ENCODE measurements at places on chromosomes 2 and 18.

- no peak for DNase-seq
Measured at GRCh38 chr2:203586206-203586605, 51.1 kb upstream of the RAPH1 start.

DNA sequence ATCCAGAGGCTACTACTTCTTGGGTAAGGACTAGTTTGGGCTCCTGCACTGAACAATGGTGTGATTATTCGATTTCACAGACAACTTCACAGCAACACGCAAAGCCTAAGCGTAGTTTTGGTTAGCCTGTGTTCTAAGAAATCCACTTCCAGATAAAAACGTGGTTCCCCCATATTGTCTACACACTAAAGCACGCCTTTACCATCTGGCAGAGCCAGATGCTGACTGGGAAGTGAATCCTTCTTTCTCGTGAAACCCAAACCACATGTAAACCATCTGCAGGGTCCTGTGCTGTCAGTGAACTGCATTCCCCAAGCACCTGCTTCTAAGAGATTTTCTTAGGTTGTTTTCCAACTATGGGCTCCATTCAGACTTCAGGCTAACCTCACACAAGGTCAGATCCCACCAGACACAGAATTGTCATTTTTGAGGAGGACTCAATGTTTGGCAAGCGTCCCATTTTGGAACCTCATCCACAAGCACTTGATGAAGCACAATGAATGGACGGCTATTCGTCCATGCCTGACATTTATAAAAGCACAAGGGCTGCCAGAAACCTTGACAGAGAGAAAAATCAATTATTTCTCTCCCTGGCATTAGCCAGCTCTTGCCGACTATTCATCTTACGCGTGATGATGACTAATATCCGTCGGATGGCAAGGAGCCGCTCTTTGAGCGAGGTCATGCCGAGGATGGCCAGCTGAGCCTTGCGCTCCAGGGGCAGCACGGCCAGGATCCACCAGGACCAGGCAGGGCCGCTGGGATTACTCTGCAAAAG, 38.4 kb downstream of the LONRF2 start:
- DNase-seq, result no peak

DNA sequence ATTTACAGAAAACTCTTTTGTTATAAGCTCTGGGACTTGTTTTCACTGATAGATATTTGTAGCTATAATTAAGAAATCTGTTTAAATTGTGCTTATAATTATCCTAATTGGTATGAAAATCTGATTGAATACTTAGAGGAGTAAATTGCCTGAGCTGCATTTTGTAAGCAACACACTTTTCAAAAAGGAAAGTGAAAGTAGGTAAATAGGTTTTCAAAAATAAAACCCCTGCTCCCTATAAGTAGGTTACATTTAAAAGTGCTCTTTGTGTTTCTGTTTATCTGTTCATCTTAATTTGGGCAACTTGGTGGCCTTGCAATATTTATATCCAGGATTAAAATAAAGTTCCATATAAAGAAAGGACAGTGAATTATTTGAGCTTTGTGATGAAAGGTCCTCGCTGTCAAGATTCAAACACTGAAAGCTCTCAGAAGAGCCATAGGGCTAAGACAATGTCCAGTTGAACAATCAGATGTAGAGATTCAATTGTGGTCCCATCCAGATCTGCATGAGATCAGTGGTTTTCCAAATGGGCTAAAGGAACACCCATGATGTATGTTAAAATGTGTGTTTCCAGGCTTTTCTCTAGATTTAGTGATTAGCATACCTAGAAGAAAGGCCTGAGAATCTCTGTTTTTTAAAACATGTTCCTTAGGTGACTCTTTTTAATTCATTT, 371.6 kb downstream of the RPRM start:
- DNase-seq, result no peak

- no peak for DNase-seq
Measured at GRCh38 chr2:63444565-63445288, 143.6 kb downstream of the WDPCP start.

DNA sequence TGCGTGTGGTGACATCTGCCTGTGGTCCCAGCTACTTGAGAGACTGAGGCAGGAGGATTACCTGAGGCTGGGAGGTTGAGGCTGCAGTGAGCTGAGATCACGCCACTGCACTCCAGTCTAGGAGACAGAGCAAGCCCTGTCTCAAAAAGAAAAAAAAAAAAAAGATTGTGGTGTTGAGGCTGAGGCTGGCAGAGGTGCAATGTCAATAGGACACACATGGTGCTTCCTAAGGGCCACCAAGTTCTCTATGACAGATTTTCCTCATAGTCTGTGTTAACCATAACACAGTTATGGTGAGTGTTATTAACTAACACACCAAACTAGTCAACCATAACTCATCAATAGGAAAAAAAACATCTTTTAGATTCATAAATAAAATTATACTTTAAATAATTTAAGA, 494.4 kb downstream of the TMX3 start:
- DNase-seq, result no peak

DNA sequence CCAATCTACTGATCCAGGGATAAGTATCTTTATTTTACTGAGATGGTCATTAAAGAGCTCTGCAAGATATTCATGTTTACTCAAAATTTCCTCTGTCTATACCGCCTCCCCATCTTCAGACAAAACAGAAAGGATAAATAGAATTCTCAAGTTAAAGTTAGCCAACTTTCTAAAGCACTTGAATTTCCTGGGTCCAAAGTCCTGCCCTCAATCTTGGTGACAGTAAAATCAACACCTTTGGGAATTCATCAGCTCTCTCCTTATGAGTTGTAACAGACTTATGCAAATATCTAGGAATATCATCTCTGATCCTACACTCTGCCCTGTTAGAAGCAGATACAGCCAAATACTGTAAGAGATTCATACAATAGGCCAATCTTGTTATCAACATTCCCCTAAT, 122.5 kb upstream of the HAAO start:
- no peak for DNase-seq

DNA sequence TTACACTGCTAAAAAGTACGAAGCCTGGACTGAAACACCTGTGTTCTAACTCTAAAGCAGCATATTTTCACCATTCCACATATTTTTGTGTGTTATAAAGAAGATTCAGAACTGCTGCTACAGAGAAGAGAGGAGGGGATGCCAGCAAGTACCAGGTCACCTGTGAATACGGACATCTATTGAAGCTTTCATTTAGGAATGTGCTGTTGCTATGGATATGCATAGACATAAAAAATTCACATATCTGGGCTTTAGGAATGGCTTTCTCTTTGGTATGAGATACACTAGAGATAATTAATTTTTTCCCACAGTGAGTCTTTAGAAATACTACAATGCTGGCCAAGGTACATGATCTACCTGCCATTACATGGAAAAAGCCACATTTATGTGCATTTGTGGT, 238.5 kb downstream of the WDR7 start:
- no peak for DNase-seq

GRCh38 chr2:210611466-210611865, 55.1 kb downstream of the CPS1 start:
- no peak for DNase-seq

DNA sequence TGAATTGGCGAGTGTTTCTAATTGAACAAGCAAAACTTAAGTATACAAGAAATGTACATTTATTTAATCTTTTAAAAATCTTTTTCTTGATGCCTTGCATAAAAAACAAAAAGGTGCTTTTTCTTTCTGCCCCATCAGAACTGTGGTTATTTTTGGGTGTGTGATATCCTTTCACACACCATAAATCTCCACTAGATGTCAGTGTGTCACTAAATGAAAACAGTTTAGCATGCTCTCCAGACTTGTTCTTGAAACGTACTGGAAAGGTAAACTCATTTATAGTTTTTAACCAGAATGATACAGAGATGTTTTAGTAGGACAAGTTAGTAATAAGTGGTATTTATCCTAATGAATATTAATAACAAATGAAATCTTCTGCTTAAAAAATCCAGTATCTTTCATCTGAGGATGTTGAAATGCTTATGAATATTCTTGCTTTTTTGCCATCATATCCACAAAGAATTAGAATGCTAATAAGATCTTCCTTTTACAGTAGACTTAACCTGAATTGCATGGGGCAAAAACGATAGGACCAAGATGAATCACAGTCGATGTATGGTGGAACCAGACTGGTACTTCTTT, 96.8 kb downstream of the UBE2E3 start:
- peak; percentile 42 for DNase-seq

DNA sequence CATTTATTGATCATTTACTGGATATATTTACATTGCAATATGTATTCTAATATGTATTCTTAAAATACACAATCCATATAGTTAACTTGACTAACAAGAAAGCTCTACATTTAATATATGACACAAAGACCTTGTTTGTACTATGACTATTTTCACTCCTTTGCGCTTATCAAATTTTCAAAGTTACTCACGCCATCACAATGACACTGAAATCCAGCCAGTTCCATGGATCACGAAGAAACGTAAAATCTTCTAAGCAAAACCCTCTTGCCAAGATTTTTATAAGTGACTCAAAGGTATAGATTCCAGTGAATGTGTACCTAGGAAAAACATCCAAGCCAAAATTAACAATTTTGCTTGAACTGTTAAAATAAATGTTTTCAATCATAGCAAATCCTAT, 39.6 kb downstream of the SCN3A start:
- no peak for DNase-seq

DNA sequence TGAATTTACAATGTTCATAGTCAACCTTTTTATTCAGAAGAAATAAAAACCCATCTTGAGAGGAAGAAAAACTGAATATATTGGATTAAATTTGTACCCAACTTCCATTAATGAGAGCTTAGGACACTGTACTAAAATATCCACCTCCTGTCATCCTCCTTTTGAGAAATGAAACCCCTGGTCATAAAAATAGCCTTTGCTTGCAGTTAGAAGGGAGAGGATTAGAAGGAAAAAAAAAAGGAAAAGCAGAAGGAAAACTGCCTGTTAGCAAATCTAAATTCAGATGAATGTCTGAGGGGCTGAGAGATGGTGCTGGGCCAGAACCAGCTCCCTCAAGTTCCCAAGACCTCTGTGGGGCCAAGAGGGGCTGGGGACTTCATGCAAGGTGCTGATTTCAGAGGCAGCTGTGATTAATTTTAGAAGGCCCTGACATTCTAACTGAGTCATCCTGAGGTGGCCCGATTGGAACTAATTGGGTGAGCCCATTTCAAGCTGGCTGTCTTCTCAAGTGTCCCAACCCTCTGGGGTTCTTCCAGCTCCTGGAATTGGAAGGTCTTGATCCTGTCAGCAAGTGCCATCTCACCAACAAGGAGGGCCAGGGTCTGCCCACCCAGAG, 38.4 kb upstream of the BIN1 start:
- DNase-seq, result peak; percentile 26

DNA sequence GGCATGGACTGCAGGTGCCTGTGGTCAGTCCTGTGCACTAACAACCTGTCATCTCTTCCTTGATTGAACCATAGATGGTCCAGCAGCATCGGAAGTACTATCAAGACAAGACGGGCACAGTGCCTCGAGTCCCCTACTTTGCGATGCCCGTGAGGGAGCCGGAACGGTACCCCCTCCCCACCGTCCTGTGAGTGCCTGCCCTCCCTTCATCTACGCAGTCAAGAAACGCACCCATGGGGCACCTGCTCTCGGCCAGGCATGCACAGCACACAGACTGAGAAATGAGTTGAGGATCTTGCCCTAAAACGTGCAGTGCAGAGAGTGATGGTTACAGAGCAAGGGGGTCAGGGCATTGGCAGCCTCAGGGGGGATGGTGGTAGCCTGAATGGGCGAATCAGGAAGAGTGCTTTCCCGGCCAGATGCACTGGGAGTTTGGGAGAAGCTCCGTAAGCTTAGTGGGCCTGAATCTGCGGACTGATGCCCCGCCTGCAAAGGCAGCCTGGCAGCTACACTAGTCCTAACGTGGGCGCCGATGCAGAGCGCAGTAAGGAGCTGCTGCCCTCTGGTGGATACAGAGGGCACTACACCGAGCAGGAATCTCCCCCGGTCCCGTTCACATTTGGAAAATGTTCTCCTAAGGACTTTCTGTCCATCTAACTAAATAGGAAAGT, 63.6 kb downstream of the CIB4 start:
- DNase-seq, result peak; percentile 35

DNA sequence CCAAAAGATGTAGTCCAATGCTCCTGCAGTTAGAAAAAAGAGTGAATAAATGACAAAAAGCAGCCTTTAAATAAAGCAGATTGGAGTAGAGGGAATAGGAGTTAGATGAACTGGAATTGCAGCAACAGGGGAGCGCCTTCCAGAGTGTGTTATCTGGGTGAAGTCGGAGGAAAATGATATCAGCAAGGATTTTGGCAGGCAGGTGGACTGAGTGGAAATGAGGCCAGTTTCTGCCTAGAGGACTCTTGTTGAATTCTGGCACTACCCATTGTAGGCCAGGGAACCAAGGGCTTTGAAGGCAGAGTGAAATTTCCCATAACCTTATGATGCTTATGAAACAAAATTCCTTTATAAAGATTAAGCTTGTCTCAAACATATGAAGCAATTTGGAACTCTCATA, 59.8 kb downstream of the AKAIN1 start:
- DNase-seq, result no peak

DNA sequence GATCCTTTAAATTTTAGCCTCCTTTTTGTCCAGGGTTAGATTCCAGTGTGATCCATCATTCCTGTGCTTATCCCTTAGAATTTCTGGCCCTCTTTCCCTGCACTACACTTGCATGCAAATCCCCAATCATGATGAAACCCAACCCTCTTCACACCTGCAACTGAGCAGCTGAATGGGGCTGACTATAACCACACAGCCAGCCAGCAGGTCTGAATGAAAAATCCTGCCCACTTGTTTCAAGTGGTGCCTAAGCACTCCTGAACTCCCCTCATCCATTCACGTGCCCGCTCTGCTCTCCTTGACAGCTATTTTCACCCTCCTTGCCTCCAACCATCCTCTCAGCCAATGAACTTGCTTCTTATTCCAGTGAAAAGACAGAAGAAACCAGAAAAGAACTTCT, 80.5 kb upstream of the AFF3 start:
- DNase-seq, result no peak

DNA sequence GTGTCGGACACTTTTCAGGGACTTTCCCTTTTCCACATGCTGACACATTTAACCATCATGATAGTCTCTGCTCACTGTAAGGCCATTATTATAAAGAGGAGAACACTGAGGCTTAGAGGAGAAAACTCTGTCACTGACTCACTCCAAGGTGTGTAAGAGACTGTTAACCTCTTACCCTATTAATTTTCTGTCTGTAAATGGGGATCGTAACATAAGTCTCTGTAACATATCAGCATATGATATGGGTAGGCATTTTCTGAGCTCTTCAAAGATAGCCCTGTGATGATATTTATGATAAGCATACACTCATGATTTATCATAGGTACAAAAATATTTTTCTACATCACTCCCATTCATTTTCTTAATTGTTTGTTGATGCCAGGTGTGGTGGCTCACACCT, 36.4 kb downstream of the TMEM182 start:
- no peak for DNase-seq
